Stimulated activated CD4-positive, alpha-beta T cell treated with anti-CD3 and anti-CD28 coated beads, Interleukin-15, amount 100 ng/mL, for 1 hour (primary cell): ENCODE measurements at places on chromosomes 5 and 9.

DNA sequence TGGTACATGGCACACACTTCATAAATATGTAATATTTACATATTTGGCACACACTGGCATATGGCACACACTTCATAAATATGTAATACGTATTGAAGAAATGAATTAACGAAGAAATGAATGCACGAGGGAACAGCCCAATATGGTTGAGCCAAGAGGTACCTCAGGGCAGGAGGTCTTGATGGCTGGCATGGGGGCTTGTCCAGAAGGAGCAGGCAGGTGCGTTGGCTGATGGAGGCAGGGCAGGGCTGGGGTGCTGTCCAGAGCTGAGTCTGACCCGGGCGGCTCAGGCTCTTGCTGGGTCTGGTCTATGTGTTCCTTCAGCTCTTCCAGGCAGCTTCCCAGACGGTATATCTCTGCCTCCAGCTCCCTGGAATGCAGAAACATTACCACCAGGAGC lies 26.2 kb downstream of the AKNA start:
- no peak for DNase-seq

GRCh38 chr5:11143456-11144267 lies 382.6 kb upstream of the DAP start:
- no peak for DNase-seq

DNA sequence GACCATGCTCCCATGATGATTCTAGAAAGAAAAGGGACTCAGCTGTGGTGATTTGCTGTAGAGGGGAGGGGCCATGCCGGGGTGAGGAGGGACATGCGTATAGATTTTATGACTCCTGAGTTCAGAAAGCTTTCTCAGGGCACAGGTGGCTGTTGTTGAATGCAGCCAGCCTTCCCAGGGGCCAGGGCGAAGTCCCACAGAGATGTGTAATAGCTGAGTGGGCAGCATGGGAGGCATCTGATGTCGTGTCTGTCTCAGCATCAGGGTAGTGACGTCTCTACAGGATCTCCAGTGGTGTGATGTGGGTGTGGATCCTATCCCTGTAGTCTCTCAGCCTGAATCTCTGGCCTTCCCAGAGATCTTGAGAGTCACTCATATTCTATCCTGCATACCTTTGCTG lies 7.8 kb upstream of the BOD1 start:
- no peak for DNase-seq

DNA sequence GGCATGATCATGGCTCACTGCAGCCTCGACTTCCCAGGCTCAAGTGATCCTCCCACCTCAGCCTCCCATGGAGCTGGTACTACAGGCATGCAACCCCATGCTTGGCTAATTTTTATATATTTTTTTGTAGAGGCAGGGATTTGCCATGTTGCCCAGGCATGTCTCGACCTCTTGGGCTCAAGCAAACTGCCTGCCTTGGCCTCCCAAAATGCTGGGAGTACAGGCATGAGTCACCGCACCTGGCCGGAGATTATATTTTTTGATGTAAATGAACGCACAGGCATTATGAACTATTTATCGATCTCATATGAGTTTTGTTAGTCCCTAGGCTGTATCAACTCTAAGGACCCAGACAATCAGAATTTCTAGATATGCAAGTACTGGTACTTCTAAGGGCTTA lies 25.5 kb upstream of the CEP120 start:
- no peak for DNase-seq
